Skin of body (tissue), 3 donors: ENCODE measurements at places on chromosomes 5 and 9.

GRCh38 chr5:42089705-42090104, 164.6 kb downstream of the FBXO4 start:
- DNase-seq: no peak

- DNase-seq: no peak
Measured at GRCh38 chr9:99274495-99274894, 52.4 kb downstream of the SEC61B start.

DNA sequence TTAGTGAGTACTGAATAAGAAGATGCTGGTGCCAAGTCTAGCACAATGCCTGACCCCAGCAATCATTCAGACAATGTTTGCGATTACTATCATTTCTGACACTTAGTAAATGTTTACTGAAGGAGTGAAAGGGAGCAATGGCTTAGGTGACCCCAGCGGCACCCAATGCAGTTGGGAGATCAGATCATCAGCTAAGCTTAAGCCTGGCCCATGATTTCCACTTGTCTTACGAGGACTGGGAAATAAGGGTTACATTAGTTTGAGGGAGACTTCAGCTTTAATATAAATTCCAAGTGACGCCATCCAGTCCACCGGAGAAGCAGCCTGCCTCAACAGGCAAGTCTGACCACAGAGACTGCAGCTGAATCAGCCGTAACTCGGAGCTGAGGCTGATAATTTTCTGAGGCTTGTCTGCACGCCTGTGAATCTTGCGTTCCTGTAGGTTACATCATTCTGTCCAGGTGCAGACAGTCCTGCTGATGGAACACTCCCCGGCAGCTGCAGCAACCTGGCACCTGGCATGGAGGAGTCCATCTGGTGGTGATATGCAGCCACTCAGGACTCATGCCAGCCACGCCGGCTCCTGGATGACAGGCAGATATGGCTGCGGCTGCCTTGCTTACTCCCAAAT, 34.9 kb upstream of the FGF1 start:
- DNase-seq: no peak

DNA sequence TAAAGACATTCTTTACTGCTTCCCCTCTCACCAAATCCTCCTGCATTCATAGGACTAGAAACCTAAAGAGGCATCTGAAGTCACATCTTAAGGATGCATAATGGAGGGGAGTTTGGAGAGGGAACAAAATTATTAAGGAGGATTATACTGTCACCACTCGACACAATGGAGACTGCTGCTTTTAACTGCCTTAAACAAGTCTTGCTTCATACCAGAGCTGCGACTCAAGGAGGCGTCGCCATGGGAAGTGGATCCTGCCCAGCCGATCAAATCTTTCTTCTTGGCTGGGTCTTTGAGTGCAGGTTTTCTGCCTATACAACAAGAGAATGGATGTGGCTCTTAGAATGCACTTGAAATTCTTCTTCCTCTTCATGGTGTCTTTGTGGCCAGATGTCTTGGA, 66.7 kb upstream of the FOXE1 start:
- DNase-seq: no peak

DNA sequence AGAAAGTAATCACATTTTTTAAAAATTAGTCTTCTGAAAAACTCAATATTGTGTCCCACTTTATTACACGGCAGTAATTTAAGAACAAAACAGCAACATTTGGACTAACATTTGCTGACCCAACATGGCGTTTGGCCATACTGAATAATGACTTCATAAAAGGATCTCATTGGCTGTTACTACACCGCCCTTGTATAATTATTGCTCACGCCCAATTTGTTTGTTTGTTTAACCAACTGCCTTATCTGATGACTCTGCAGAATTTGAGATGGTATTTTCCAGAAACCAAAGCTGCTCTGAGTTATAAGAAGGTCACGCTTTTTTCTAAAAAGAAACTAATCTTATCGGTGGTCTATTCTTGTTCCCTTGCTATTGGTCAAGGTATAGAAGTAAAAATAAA, 200.2 kb upstream of the TARS1 start:
- DNase-seq: no peak
